ENCODE measurements at places on chromosomes 7 and 10.

GRCh38 chr7:40331915-40332314 is 197.1 kb downstream of the SUGCT start:
- DNase-seq = no peak

- DNase-seq = no peak
Measured at GRCh38 chr10:74704629-74705357, 121.6 kb upstream of the KAT6B start.

DNA sequence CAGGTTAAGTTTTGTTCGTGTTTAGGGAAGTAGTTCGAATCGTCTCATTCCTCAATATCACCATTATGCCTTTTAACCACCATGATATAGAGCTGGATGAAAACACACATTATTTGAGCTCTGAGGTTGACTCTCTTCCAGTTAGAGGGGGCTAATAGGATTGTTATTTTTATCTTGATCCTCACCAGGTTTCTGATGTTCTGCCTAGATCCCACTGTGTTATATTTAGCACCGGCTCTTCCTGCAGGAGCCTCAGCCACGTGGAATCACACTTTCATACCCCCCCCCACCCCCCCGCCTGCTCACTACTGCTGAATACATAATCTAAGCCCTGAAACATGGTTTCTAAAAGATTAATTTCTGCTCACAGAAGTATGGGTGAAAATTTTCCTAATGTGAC is 88.3 kb downstream of the NRCAM start:
- DNase-seq = no peak

- DNase-seq = no peak
Measured at GRCh38 chr10:103295374-103296015, 18.6 kb downstream of the INA start.

GRCh38 chr10:49182776-49183175 is 5.4 kb downstream of the TMEM273 start:
- no peak for DNase-seq

- no peak for DNase-seq
Measured at GRCh38 chr7:123552641-123553040, 5.0 kb downstream of the NDUFA5 start.

- DNase-seq = no peak
Measured at GRCh38 chr7:114986190-114987180, 64.6 kb downstream of the MDFIC start.

DNA sequence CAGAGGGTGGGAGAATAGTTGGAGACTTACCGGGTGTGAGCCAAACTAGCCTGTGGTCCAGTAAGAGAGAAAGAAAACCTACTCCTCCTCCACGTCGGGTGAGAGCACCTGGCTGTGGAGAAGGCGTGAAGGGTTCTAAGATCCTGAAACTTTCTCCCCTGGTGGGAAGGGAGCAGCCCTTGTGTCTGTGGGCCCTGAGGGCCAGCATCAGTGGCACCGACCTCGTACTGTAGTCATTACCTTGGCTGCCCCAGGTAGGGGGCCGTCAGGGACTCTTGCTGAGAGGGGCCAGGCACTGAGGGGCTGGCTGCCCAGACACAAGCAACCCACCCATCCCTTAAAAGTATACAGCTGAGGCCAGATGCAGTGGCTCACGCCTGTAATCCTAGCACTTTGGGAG is 69.5 kb upstream of the LOXL4 start:
- no peak for DNase-seq

GRCh38 chr7:126662856-126663255 is 589.9 kb downstream of the GRM8 start:
- no peak for DNase-seq

- DNase-seq = no peak
Measured at GRCh38 chr10:11299125-11299524, 281.5 kb downstream of the CELF2 start.

- DNase-seq = no peak
Measured at GRCh38 chr7:135501402-135501801, 8.5 kb downstream of the CNOT4 start.

DNA sequence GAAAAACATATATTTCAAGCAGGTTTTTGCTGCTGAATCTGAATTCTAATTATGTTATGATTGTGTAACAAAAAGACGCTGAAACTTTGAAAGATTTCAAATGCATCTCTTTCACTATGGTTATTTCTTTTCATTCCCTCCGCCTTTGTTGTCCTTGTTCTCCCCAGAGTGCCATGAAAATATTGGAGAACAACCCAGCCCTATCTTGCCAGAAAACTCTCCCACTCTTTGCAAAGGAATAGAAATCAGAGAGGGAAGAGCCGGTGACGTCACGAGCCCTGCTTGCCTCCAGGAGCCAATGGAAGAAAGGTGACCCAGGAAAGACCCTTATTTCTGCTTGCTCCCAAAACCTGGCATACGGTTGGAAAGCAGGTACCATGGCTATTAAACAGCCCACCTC is 3.4 kb downstream of the GFRA1 start:
- no peak for DNase-seq

- no peak for DNase-seq
Measured at GRCh38 chr7:46003896-46004875, 83.1 kb upstream of the IGFBP3 start.

DNA sequence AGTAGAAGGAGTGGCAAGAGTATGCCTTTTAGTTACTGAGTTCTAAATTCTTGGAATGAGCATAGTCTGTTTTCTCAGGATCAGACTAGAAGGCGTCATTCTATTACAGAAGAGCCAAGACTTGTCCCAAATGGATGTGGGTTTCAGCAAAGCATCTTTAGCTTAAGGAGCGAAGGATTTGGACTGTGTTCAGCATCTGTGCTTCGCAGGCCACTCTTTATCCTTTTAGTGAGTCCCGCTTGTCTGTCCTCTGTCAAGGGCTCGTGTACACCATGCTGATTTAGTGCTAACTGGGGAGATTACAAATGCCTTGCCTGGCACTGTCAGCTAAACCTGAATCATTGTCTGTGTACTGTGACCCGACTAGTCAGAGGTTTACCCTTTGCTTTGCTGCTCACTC is 465.7 kb downstream of the AUTS2 start:
- no peak for DNase-seq

DNA sequence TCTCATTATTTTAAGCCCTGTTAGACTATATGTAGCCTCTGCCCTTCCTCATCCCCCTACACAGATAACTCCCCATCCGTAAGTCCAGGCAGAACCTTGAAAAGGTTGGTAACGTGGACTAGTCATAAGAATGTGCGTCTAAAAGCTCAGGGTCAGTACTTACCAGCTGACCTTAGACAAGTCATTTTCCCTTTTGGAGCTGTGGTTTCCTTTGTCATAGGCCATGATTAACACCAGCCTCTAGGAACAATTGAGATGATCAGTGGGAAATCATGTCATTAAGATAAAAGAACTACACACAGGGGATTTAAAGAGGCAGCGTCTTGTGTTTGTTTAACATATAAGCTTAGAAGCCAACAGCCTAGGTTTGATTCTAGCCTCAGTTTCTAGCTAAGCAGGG is 6.9 kb upstream of the UNC5B start:
- no peak for DNase-seq

DNA sequence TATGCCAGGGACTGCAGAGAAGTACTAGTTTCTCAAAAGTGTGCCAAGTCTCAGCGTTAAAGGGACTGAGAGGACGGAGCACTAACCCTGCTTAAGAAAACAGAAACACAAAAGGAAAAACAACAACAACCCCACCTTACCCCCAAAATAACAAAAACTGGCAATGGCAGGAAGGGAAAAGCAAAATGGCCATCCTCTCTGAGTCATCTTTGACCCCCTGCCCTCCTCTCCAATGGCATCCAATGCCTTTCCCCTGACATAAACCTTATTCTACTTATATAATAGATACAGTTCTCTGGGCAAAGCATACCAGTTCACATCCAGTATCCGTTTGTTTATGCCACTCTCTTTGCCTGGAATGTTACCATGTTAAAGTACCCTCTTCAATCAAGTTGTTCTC is 1.6 kb downstream of the POLR1F start:
- DNase-seq = no peak

GRCh38 chr7:45563941-45564461 is 10.2 kb upstream of the ADCY1 start:
- DNase-seq = no peak

DNA sequence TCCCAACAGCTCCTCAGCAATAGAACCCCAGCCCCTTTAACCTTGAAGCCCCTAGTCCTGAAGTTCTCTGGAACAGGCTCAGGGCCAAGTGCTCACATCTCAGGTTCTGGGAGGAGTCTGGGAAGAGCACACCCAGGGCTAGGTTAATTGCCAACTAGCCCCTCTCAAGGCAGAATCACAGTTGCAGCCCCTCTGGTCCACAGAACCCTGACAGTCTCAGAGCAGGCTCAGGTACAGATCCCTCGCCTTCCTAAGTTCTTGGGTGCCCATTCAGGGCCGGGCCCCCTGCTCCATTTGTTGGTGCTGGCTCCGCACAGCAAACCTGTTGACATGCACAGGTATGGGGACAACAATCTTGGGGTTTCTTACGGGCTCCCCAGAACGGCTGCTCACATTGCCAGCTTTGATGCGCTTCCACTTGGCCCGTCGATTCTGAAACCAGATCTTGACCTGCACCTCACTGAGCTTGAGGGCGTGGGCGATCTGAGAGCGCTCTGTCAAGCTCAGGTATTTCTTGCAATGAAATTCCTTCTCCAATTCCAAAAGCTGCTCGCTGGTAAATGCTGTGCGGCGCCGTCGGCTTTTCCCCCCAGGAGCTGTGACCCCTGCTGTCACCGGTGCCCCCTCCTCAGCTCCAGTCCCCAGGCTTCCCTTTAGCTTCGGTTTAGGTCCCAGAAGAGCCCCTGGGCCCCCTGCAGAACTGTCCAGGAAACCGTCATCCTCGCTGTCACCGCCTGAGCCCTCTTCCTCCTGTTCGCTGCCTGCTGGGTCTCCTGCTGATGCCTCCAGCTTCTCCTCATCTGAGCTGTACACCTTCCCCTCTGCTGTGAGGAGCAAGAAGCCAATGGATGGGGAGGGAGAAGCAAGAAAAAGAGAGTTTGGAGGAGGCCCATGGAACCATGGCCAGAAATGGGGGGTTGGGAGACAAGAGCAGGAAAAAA is 18.9 kb downstream of the GBX1 start:
- no peak for DNase-seq

DNA sequence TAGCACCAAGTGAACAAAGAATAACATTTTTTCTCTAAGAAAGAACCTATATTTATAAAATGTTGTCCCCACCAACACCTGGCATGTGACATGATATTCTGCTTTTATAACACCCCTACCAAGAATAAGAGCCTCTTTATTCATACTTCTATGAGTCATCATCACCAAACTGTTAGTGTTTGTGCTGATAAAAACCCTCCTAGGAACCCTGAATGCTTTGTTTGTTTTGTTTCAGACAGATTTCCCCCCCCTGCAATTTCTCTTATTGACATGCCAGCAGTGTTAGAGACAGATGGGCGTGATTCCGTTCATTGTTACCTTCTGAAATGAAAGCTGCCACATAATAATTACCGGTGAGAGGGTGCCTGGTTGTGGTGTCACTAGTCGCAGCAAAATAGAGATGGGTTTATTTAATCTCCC is 651.1 kb downstream of the SORCS1 start:
- DNase-seq = no peak

DNA sequence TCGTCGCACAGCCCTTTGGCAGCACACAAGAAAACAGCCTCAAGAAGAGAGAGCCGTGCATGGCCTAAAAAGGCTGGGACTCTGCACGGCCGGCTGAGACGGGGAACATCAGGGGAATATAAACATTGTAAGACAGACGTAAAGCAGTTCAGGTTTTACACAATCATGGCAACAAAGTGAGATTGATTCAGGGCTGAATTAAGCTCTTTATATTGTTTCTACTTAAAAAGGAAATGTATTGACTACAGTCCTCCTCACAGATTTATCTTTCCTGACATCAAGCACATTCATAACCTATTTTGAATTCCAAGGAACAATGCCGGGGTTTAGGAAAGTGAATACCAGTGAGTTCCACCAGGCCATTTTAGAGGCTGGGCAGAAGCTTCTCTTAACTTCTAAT is 25.2 kb downstream of the SORBS1 start:
- no peak for DNase-seq

Measured in CD4-positive, alpha-beta T cell treated with Interleukin-17A for 1 hour (primary cell).